ENCODE measurements at places on chromosomes 6 and 20.

- peak; percentile 42 for DNase-seq
Measured at GRCh38 chr20:3209257-3209945, at the start of gene ITPA. Gene ITPA (plus strand): TSS chr20:3209498. CDS start chr20:3209552, 54 bp downstream.

DNA sequence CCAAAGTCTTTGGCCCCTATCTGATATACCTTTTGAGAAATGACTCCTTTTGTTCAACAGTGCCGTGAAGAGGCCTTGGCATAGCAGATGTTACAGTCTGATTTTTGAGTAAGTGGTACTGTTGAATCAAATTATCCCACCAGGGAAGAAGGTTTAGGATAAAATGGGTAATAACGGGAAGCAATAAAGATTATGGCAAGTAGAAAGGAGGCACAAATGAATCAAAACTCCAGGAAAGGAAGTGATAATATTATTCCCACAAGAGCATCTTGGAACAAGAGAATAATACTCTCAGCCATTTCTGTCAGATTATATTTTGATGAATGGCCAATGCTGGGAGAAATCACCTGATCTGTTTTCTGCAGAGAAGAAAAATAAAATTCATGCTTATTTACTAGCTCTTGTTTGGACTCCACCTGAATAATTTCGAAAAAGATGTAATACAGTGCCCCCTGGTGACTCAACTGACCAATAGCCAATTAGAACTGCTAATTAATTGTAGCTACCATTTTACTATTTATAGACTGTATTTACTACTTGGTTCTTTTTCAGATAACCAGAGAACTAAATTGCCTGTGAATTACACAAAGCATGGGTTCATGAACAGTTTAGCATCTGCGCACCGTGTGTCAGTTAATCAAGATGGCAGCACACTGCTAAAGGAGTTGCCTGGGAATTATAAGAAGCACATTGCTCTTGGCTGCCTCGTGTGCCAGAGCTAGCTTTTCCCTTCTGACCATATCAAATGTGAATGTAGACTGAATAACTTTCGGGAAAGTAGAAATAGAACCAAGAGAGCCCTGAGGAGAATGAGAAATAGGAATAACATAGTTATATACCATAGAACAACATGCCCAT, 78.5 kb upstream of the TRDN start:
- peak; percentile 25 for DNase-seq

DNA sequence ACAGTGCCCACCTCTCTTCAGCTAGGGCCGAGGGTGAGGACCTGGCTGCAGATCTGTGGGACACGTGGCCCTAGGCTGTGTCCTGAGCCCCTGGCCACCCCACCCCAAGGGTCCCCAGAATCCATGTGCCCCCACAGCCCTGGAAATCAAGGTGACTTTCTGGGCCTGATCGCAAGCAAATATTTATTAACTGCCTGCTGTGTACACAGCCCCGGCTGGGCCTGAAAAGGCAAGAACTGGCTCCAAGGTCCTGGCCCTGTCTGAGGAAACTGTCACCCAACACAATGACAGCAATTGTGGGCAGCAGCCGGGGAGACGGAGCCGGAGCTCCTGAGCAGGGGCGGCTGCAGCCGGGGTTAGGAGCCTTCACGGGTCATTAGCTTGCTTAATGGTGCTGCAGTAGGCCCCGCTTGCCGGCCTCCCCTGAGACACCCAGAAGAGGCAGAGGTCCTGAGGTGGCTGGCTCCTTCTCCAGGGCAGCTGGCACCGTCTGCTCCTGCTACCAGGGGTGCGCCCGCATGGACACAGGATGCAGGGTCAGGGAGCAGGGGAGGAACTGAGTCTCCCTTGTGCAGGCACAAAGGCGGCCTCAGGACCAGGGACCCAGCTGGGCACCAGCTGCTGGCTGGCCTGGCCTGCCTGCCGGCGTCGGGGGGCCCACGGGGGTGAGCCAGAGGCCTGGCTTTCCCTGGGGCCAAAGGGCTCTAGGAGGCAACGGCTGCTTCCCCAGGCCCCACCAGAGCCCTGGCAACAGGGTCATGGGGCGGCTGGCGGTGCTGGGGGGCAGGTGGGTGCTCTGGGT, 24.1 kb downstream of the NPEPL1 start:
- DNase-seq = no peak

DNA sequence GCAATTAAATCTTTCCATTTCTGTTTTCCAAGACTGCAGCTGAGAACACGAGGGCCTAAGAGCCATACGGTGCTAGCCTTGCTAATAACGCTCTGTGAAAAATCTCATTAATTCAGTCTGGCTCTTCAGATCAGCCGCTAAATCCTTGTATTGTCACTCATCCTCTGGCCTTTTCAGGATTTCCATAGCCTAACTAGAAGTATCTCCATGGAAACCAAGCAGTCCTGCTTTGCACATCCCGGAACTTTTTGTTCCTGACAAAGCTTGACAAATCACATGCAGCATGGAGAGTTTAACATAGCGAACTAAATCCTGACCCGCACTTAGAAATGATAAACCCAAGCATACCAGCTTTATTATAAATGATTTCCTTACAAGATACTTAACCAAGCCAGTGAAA, 383.7 kb downstream of the CD83 start:
- no peak for DNase-seq
